Activated CD4-positive, alpha-beta T cell treated with anti-CD3 and anti-CD28 coated beads, Interleukin-2, amount 50 U/mL, for 4 hours (primary cell): ENCODE measurements at places on chromosomes 11 and 22.
A peak's percentile ranks its signal among the peaks of the same experiment; 100 is the strongest.

GRCh38 chr22:35328472-35328885, 28.8 kb downstream of the TOM1 start:
- no peak for DNase-seq

- no peak for DNase-seq
Measured at GRCh38 chr22:38716826-38717225, 11.1 kb downstream of the GTPBP1 start.

DNA sequence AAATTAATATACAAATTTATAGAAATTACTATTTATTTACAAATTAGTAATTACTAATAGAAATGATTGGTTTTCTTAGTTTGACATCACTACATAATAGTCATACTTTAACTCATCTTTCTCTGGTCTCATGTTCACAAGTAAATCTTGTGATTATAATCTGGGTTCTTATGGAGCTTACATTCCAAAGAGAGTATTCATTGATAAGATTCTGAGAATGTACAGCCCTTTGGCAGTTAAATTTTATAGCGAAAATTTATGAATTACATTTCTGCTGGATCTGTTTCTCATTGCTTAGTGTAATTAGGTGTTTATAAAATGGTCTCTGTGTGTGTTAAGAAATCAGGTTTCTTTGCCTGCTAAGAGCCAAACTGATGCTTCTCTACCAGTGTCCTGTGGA, 175.2 kb downstream of the TMEM135 start:
- no peak for DNase-seq

DNA sequence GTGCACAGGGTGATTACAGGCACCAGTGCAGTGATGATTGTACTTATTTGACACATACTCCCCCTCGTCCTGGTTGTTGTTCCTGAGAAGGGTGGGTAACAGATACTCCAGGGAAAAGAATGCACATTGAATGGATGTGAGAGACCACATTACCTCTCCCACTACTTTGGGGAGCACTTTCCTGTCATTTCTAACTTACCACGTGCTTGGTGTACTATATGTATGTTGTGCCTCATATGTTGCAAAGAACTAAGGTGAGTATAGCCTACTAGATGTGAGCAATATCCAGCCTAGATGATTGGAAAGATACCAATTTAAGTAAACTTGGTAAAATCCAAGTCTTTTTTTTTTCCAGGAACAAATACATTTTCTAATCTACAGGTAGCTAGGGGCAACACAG, 14.3 kb upstream of the SCARF2 start:
- DNase-seq: no peak

GRCh38 chr11:61567286-61568061, 13.4 kb downstream of the SYT7 start:
- peak; percentile 59 for DNase-seq

DNA sequence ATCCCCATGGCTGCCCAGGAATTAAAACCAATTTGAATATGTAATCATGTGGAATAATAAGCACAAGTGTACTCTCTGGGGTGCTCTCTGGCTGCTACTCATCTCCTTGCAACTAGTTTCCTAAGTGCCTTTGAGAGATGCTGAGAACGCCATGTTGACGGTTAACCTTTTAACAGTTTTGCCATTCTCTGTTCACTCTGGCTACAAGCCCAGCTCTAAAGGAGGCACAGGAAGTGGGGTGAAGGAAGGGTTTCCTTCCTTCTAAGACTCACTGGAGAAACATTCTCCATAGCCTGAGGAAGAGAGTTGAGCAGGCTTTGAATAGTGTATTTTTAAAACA, 122.0 kb upstream of the ZC3H12C start:
- no peak for DNase-seq
